Stimulated activated CD8-positive, alpha-beta memory T cell treated with anti-CD3 and anti-CD28 coated beads, Interleukin-4, amount 100 ng/mL, for 1 hour (primary cell): ENCODE measurements at places on chromosomes 12 and 14.

DNA sequence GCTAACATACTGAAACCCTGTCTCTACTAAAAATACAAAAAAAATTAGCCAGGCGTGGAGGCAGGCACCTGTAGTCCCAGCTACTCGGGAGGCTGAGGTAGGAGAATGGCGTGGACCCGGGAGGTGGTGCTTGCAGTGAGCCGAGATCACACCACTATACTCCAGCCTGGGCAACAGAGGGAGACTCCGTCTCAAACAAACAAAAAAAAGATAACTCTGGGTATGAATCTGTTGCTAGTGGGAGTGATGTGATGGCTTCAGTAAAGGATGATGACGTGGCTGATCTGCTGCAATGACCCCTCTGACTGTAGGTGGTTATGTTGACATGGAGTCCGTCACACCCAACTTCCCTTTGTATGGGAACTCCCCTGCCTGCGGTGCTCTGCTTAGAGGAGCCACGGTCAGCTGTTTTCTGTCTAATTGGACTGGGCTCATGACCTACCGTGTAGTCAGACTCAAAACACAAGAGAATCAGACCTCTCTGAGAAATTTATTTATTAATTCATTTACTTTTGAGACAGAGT is 59.1 kb upstream of the MED13L start:
- DNase-seq: no peak

GRCh38 chr12:76643438-76643837 is 83.9 kb upstream of the OSBPL8 start:
- no peak for DNase-seq

GRCh38 chr12:27076468-27076867 is 5.9 kb downstream of the C12orf71 start:
- DNase-seq: no peak

GRCh38 chr12:3137268-3137781 is 60.1 kb downstream of the TSPAN9 start:
- DNase-seq: no peak

- no peak for DNase-seq
Observed at GRCh38 chr14:69612783-69613130, 1.4 kb downstream of the SUSD6 start.

DNA sequence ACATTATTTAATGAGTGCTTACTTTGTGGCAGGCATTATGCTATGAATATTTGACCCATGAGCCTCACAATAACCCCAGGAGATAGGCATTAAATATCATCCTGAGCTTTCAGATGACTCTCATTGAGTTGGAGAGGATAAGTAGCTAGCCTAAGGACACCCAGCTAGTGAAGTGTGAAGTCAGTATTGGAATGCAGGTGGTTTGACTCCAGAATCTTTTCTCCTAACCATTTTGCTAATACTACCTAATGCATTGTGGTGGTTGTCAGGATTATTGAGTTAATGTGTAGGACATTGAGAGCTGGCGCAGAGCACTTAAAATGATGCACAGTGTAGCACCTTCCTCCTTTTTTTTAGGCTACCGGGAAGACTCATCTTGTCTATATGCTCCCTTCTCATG is 3.8 kb upstream of the CDKL1 start:
- no peak for DNase-seq

DNA sequence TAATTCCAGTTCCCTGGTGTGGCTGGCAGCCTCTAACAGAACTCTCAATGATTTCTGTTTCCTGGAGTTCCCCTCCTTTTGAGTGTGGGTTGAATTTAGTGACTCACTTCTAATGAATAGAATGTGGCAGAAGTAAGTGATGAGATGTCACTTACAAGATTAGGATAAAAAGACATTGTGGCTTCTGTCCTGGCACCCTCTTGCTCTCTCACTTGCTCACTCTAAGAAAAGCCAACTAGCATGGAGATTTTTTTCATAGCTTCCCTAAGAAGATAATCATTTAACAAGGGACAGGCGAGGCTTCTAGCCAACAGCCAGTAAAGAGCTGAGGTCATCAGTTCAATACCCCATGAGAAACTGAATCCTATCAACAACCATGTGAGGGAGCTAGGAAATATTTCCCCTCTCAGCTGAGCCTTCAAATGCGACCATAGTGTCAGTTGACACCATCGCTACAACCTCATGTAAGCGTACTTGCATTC is 156.7 kb downstream of the TMTC3 start:
- no peak for DNase-seq

- DNase-seq: peak; percentile 15
Observed at GRCh38 chr12:52052468-52053186, 1.4 kb downstream of the NR4A1 start.

DNA sequence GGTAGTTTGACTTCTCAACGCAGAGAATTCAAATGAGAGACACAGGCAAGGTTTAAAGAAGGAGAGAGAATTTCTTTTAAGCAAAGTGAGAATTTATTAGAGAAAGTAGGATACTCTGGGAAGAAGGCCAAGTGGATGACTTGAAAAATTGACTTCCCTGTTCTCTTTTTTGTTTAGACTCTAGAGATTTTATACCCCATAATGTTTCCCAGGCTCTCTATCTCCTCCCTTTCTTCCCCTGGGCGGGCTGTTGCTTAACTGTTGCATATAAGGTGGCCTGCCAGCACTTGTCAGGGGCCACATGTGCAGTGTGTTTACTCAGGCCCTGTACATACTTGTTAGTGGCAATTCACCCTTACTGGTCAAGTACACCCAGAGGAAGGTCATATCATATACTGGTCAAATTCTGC is 403.7 kb downstream of the SLC6A15 start:
- DNase-seq: no peak

- DNase-seq: no peak
Observed at GRCh38 chr12:49440035-49440434, 72.8 kb downstream of the SPATS2 start.

DNA sequence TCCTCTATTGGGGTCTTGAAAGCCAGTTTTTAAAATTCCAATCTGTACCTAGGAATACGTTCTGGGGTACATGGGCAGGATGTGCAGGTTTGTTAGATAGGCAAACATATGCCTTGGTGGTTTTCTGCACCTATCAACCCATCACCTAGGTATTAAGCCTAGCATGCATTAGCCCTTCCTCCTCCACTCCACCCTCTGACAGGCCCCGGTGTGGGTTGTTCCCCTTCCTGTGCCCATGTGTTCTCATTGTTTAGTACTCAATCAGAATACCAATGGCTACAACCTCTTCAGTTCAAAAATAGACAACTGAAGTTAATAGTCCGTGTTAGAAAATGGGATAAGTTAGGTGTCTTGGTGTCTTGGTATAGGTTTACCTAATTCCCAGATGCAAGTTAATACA is 3.4 kb downstream of the NTS start:
- no peak for DNase-seq

GRCh38 chr12:23895792-23896218 is 53.7 kb downstream of the SOX5 start:
- DNase-seq: no peak

DNA sequence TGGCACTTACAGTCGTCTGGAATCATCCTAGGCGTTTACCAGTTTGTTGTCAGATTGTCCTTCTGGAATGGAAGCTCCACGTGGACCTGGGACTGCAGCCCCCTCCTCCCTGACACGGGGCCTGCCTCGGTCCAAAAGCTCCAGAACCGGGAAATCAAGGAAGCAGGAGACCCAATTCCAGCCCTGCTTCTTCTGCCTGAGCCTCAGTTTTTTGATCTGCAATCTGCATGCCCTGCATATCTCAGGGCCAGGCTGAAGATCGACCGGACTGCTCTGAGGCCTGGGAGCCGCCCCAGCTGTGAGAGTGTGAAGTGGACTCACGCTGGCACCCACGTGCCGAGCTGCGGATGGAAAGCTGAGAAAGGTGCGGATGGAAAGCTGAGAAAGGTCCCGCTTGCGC is 98.6 kb downstream of the SETD3 start:
- no peak for DNase-seq

GRCh38 chr14:63524537-63525155 is 18.5 kb downstream of the PPP2R5E start:
- no peak for DNase-seq

- DNase-seq: no peak
Observed at GRCh38 chr12:119440803-119441360, 106.4 kb downstream of the CCDC60 start.

DNA sequence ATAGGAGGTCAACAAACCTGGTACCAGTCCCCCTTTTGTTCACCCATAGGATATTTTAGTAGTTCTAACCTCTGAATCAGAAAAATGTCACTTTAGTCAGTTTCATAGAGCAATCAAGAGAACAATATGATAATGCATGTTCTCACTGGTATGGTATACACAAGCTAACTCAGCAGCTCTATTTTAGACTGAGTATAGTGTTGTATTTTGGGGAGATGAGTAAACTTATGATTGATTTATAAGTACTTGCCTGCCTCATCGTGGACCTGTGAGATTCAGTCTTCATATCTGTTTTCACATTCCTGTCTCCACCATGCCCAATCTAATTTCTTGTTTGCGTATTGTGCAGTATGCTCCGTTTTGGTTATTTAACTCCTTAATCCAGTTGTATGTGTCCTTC is 20.9 kb downstream of the COX16 start:
- no peak for DNase-seq

DNA sequence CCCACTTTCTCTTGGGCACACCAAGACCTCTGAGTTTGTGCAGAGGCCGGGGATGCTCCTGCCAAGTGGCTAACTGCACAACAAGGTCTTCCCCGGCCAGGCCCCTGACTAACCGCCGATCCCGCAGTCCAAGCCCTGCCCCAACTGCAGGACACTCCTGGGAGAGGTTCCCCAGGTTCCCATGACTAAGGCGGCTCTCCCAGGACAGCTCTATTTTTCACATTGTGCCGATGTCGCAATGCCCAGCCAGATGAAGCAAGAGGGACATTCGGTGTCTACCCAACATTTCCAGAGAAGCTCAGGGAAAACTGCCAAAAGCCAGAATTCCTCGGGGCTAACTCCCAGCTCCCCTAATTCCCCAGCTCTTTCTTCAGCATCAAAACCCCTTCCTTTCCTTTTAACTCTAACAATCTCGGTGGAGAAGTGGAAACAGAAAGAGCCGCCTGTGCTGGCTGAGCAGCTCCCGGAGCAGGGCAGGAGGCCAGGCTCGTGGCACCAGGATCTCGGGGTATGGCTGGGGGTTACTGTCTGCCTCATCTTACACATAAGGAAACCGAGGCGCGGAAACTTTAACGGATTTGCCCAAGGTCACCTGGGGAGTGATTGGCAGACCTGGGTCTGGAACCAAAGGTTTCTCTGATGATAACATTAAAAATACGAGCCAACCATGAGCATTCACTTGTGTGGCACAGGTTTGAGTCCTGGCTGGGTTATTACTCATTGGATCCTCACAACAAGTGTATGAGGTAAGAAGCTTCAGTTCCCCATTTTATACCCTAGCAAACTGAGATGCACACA is 318.2 kb downstream of the BCL11B start:
- DNase-seq: no peak

- no peak for DNase-seq
Observed at GRCh38 chr12:4445156-4446101, at the start of gene FGF6. FGF6 (minus strand) TSS chr12:4445815; CDS start chr12:4445570, 245 bp downstream.

- no peak for DNase-seq
Observed at GRCh38 chr14:101553393-101553792, 7.9 kb upstream of the DIO3 start.

DNA sequence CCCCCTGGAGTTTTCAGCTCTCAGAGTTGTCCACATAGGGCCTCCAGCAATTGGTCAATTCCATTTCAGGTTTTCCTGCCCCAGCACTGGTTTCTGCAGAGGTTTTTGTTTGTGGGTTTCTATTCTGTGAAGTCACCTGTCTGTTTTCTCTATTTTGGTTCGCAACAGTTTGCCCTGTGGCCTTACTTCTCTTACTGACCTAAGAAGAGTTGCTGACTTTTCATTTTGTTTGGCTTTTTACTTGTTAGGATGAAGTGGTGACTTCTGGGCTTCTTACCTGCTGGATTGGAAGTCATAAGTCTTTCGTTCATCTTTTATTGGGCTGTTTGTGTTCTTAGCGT is 196.4 kb upstream of the PARP11 start:
- no peak for DNase-seq

- DNase-seq: no peak
Observed at GRCh38 chr14:96066976-96067375, 27.8 kb downstream of the C14orf132 start.

DNA sequence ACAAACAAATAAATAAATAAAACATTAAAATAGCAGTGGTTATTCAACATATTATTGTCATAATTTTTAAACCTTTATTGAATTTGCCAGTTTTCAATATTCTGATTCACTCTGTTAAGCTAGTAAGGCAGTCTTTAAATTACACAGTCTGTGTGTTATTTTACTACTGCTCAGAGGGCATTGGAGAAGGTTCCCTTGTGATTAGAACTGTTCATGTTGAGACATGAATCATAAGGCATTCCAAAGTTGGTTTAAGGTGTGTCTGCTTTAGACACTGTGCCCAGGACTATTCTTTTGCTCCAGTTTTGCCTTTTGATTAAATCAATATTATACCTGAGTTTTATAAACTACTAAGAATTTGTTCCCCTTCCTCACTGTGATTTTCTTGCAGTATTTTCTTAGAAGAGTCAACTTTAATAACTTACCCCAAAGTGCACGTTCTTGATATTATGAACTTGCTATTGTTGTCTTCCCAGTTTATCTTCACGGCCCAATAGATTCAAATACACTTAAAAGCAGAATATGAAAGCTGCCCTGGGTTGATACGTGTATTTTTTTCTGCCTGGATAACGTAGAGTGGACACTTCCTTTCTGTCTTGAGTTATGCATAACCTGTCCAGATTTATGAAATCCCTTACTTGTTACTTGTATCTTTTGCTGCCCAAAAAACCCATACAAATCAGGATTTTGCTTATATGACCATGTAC is 105.3 kb upstream of the BCAT1 start:
- DNase-seq: no peak

GRCh38 chr12:65608319-65608916 is 215.9 kb upstream of the HMGA2 start:
- no peak for DNase-seq

GRCh38 chr14:96876747-96877146 is 79.6 kb downstream of the VRK1 start:
- DNase-seq: no peak

- DNase-seq: no peak
Observed at GRCh38 chr12:111215881-111216280, 153.0 kb downstream of the PHETA1 start.

DNA sequence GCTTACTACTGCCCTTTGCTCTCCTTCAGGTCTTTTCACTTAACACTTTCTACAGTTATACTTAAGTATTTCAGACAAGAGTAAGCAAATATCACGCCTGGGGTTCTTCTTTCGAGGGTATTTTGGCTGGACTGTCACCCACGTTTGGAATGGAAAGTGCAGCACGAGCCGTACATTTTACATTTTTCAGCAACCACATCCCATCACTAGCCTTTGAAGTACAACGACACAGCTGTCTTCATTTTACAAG is 349 bp upstream of the FAM177A1 start:
- DNase-seq: no peak

GRCh38 chr14:77324289-77324688 is 3.5 kb downstream of the GSTZ1 start:
- DNase-seq: no peak
